DND-41 (cell line): ENCODE measurements at places on chromosomes 13 and 19.

DNA sequence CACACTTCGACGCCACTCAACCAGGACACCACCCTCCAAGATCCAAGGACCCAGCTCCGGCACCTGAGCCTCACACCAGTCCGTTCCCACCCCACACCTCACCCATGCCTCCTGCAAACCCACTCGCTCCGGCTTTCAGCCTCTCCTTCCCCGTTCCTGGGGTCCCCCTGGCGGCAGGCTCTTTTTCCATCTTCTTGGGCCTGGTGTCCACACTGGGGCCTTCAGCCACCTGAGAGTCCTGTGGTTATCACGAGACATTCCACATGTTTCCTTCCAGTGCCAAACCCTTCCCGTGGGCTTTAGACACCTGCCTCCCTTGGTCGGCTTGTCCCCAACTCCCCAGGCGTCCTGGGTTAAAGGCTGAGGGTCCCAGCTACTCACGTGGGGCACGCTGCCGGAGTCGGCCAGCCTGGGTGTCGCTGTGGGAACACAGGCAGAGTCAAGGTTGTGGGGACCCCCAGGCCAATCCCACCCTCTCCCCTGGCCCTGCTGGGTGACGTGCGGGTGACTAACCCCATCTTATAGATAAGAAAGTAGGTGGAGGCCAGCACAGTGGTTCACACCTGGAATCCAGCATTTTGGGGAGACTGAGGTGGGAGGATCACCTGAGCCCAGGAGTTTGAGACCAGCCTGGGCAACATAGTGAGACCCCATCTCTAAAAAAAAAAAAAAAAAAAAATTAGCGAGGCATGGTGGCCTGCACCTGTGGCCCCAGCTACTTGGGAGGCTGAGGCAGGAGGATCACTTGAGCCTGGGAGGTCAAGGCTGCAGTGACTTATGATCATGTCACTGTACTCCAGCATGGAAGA is 1.9 kb downstream of the JSRP1 start:
- no peak for DNase-seq
- H3K4me1 ChIP-seq = peaks cover 22% of the 10 kb centered on the region
- H3K36me3 ChIP-seq = peaks cover 13% of the 10 kb centered on the region
- no peak overlapping the region for H3K27ac ChIP-seq
- H3K4me3 ChIP-seq = no peak overlapping the region
- no peaks in the 10 kb centered on the region for H3K27me3 ChIP-seq

- no peak for DNase-seq
- H3K27ac ChIP-seq = no peak overlapping the region
- H3K27me3 ChIP-seq = peaks cover 5% of the 10 kb centered on the region
- H3K4me1 ChIP-seq = peaks cover 24% of the 10 kb centered on the region
- no peaks in the 10 kb centered on the region for H3K36me3 ChIP-seq
- no peak overlapping the region for H3K4me3 ChIP-seq
These were observed 1.7 kb upstream of the ZIC5 start for GRCh38 chr13:99973163-99973807.

- H3K4me3 ChIP-seq = no peak overlapping the region
- DNase-seq = no peak
- no peak overlapping the region for H3K27ac ChIP-seq
- H3K4me1 ChIP-seq = no peaks in the 10 kb centered on the region
These were observed 247.3 kb upstream of the MAB21L1 start for GRCh38 chr13:35723821-35724220.

- no peak for DNase-seq
- no peaks in the 10 kb centered on the region for H3K27me3 ChIP-seq
- H3K36me3 ChIP-seq = no peaks in the 10 kb centered on the region
- no peak overlapping the region for H3K4me3 ChIP-seq
These were observed 107.5 kb downstream of the CYSLTR2 start for GRCh38 chr13:48761256-48761655.

DNA sequence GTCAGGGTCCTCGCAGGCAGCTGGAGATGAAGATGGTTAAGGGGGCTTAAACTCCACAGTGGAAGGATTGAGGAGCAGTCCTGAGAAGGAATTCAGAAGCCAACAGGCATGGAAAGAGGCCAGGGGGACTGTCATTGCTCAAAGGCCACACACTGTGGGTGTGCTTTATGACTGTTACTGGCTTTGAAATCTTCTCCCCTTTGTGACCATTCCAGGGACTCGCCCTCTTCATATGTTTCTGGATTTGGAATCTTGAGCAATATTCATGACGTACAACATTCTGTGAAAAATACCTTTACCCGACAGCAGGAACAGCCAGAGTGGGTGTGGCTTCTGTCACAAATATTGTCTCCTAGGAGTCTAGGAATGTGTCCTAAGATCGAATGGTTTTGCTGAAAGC is 16.6 kb downstream of the CEACAM7 start:
- DNase-seq = no peak
- H3K36me3 ChIP-seq = no peaks in the 10 kb centered on the region
- H3K27ac ChIP-seq = no peak overlapping the region
- peaks cover 6% of the 10 kb centered on the region for H3K27me3 ChIP-seq
- no peaks in the 10 kb centered on the region for H3K4me1 ChIP-seq
- H3K4me3 ChIP-seq = no peak overlapping the region

DNA sequence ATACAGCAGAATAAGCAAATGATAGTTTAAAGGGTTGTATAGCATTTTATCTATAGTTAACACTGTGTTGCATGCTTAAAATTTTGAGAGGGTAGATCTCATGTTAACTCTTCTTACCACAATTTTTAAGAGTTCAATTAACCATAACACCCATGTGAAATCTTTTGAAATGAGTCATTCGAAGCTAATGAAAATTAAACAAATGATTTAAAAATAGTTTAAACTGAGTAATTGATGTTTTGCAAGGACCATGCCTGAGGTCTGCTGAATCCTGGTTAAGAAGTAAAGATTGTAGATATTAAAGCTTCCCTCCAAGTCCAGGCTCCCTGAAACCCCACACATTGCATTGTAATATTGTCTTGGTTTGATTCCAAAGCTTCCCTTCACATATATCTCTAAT is 176.7 kb upstream of the RNF113B start:
- no peak overlapping the region for H3K27ac ChIP-seq
- no peaks in the 10 kb centered on the region for H3K36me3 ChIP-seq
- no peaks in the 10 kb centered on the region for H3K4me1 ChIP-seq
- H3K27me3 ChIP-seq = no peaks in the 10 kb centered on the region
- no peak for DNase-seq

- no peak for DNase-seq
- H3K27me3 ChIP-seq = no peaks in the 10 kb centered on the region
- no peaks in the 10 kb centered on the region for H3K36me3 ChIP-seq
- no peak overlapping the region for H3K4me3 ChIP-seq
- H3K27ac ChIP-seq = no peak overlapping the region
These were observed 8.4 kb upstream of the PTPRS start for GRCh38 chr19:5349041-5349440.

- no peak overlapping the region for H3K27ac ChIP-seq
- no peaks in the 10 kb centered on the region for H3K36me3 ChIP-seq
- no peaks in the 10 kb centered on the region for H3K27me3 ChIP-seq
- H3K4me1 ChIP-seq = no peaks in the 10 kb centered on the region
- H3K4me3 ChIP-seq = no peak overlapping the region
- DNase-seq = no peak
These were observed 29.4 kb upstream of the ZNF729 start for GRCh38 chr19:22256856-22257255.

DNA sequence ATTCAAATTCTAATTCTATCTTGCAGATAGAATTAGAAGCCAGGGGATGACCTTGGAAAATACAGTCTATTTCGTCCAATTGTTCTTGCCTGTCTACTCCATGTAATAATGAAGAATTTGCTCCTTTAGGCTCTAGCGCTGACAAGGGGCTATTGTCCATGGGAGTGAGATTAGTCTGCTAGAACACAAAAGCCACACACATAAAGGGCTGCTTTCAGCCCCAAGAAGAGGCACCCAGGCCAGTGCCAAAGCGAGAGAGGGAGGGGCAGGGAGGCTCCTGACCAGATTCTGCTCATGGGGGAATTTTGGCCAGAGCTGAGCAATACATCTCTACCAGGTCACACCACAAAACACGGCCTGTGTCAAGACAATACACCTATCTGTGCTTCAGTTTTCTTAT is 1306.9 kb downstream of the UQCRFS1 start:
- DNase-seq = no peak
- no peaks in the 10 kb centered on the region for H3K27me3 ChIP-seq
- no peaks in the 10 kb centered on the region for H3K4me1 ChIP-seq

DNA sequence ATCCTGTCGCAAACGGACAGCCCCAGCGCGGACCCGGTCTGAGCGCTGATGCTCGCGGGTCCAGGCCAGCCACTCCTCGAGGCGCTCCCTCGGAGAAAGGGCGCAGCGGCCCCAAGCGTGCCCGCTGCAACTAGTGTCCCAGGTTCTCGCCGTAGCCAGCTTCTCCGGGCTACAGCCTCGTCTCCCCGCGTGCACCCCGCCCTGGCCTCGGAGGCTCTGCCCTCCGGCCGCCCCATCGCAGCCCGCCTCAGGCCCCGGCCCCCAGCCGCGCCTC is 487 bp downstream of the FLT1 start:
- no peaks in the 10 kb centered on the region for H3K36me3 ChIP-seq
- no peak overlapping the region for H3K27ac ChIP-seq
- H3K4me1 ChIP-seq = peaks cover 34% of the 10 kb centered on the region
- H3K4me3 ChIP-seq = no peak overlapping the region
- no peak for DNase-seq
- H3K27me3 ChIP-seq = peaks cover 5% of the 10 kb centered on the region

DNA sequence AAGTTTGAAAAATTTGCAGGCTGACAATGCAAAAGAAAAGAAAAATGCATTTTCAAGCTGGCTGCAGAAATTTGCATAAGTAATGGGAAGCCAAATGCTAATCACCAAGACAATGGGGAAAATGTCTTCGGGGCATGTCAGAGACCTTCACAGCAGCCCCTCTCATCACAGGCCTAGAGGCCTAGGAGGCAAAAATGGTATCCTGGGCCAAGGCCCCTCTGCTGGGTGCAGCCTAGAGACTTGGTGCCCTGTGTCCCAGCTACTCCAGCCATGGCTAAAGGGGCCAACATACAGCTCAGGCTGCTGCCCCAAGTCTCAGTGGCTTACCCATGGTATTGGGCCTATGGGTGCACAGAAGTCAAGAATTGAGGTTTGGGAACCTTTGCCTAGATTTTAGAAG is 155.2 kb downstream of the B3GLCT start:
- H3K4me1 ChIP-seq = no peaks in the 10 kb centered on the region
- no peak for DNase-seq

DNA sequence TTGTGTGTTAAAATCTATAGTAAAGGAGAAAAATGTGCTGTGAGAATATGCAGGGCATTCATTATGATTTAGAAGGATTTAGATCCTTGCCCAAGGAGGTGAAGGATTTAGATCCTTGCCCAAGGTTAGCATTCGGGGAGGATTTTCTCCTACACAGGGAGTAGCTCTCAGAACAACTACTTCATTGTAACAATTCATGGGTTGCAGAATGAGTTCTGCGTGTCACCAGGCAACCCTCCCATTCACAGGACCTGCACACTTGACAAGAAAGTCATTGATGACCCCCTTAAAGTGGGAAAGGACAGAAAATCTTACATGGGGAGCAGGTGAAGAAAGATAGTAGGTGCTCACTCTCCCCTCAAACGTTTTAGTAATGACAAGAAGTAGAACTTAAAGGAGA is 167.1 kb upstream of the MAB21L1 start:
- no peak overlapping the region for H3K27ac ChIP-seq
- DNase-seq = no peak
- no peak overlapping the region for H3K4me3 ChIP-seq
- no peaks in the 10 kb centered on the region for H3K4me1 ChIP-seq
- no peaks in the 10 kb centered on the region for H3K27me3 ChIP-seq

DNA sequence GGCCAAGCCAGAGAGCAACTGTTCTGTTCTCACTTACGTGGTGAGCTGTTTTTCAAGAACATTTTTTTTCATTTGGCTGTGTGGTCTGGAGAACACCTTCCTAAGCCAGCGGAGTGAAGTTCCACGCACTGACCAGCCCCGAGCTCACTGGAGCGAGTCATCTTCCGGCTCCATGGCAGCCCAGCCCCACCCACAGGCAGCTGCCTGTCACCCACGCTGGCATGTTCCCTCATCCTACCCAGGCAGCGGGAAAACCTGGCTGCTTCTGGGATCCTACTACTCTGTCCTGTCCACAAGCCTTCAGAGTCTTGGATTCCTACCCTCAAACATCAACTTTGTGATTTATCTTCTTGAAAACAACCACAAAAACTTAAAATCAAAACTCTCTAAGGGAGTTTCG is 76.2 kb downstream of the GGACT start:
- H3K4me3 ChIP-seq = no peak overlapping the region
- H3K27ac ChIP-seq = no peak overlapping the region
- H3K27me3 ChIP-seq = no peaks in the 10 kb centered on the region
- H3K4me1 ChIP-seq = no peaks in the 10 kb centered on the region
- no peak for DNase-seq

- no peaks in the 10 kb centered on the region for H3K4me1 ChIP-seq
- H3K27ac ChIP-seq = no peak overlapping the region
- no peaks in the 10 kb centered on the region for H3K27me3 ChIP-seq
- no peak for DNase-seq
These were observed 856.7 kb downstream of the PCDH17 start for GRCh38 chr13:58488251-58488650.

GRCh38 chr13:47306991-47307390 is 410.1 kb upstream of the HTR2A start:
- H3K27ac ChIP-seq = no peak overlapping the region
- DNase-seq = no peak
- H3K36me3 ChIP-seq = no peaks in the 10 kb centered on the region
- H3K4me3 ChIP-seq = no peak overlapping the region
- peaks cover 5% of the 10 kb centered on the region; the same call in 1 of the 2 replicates for H3K4me1 ChIP-seq

DNA sequence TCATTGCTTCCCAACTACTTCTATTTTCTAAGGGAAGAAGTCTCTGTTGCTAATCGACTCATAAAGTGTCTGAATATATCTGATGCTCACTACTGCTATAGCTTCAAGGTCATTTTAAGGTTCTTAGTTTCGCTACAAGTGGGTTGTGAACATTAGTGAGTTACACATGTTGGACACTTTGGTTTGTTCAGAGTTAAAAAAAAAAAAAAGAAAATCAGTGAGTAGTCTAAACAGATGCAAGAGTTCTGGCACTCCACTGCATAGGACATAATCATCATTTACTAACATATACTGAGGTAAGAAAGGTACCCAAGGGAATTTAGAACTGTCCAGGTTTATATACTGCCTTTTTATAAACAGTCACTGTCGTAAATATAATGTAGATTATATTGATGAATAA is 108.8 kb downstream of the KLF12 start:
- no peak for DNase-seq
- peaks cover 38% of the 10 kb centered on the region for H3K36me3 ChIP-seq
- H3K27me3 ChIP-seq = no peaks in the 10 kb centered on the region
- H3K27ac ChIP-seq = peak overlapping the region; percentile 86
- peaks cover 58% of the 10 kb centered on the region for H3K4me1 ChIP-seq

DNA sequence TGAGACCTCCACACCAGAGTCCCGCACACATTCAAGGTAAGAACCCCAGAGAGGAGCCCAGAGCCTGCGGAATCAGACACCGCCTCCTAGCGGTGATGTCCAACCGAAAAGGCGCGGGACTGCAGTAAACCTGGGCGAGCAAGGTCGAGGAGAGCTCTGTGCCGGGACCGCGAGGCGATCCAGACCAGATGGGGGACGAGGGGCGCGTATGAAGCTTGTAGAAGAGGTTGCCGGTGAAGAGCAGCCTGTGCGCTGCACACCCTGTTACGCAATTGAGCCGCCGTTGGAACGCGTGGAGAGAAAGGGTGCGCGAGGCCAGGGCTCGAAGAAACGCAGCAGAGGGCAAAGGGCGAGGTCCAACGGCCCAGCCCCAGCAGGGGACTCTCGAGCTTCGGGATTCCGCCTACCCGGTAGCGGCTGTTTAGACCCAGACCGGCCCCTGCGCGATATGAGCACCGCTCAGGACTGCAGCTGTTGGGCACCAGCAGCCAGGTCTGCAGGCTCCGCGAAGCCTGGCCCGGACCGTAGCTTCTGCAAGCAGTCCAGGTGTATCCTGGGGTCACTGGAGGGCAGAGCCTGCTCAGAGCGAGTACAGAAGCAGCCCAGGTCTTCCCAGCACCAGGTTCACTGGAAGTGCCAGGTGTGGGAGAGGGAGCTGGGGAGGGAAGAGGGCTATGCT is 65.9 kb upstream of the ZNF599 start:
- no peak overlapping the region for H3K4me3 ChIP-seq
- H3K27me3 ChIP-seq = no peaks in the 10 kb centered on the region
- no peak for DNase-seq
